Bladder microvascular endothelial cell (primary cell): ENCODE measurements at places on chromosomes 4 and X. TPM values are rescaled to one million over a fixed set of nuclear protein-coding genes. Genes with fewer than 3 reads are reported as not detected.

The EREG gene
- under 0.01 TPM in 1 of 2 replicates, not detected in the other for total RNA-seq

The PNMA5 gene
- not detected in 2 replicates for total RNA-seq

The GPRASP2 gene
- total RNA-seq: 9.6 and 13.9 TPM in 2 replicates

The SPIN2A gene
- total RNA-seq: under 0.01 and 0.44 TPM in 2 replicates

The CT45A1 gene
- not detected in 2 replicates for total RNA-seq

The PHOX2B gene
- not detected in 2 replicates for total RNA-seq

The KLHL34 gene
- total RNA-seq: not detected in 2 replicates

The ARHGAP24 gene
- 36.8 and 41.6 TPM in 2 replicates for total RNA-seq
